ENCODE measurements at places on chromosomes 12 and 14. TPM values are rescaled to one million over a fixed set of nuclear protein-coding genes. Genes with fewer than 3 reads are reported as not detected.

- no peak overlapping the region for H3K4me3 ChIP-seq
- H3K4me1 ChIP-seq, result no peaks in the 10 kb centered on the region
- no peaks in the 10 kb centered on the region for H3K36me3 ChIP-seq
- no peaks in the 10 kb centered on the region for H3K27me3 ChIP-seq
- no peak overlapping the region for H3K27ac ChIP-seq
- no peak for DNase-seq
Observed at GRCh38 chr14:79094951-79095350, 924.8 kb downstream of the NRXN3 start.

DNA sequence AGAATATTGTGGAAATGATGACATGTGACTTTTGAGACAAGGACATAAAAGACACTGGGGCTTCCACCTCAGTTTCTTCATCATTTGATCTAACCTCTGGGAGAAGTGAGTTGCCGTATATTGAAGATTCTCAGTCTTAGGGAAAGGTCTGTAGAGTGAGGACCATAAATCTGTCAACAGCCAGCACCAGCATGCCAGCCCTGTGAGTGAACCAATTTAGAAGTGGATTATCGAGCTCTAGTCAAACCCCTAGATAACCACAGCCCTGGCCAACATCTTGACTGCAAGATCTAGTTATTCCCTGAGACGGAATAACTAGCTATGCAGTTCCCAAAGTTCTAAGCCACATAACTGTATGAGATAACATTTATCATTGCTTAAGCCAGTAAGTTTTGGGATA, 108.8 kb upstream of the PTPRR start:
- no peak overlapping the region for H3K4me3 ChIP-seq
- H3K36me3 ChIP-seq, result no peaks in the 10 kb centered on the region
- H3K27me3 ChIP-seq, result no peaks in the 10 kb centered on the region
- no peak for DNase-seq

- no peak overlapping the region for H3K27ac ChIP-seq
- no peak overlapping the region for H3K4me3 ChIP-seq
- peaks cover 4% of the 10 kb centered on the region for H3K4me1 ChIP-seq
Observed at GRCh38 chr14:30450631-30451545, 108.1 kb upstream of the G2E3 start.

- H3K27ac ChIP-seq, result no peak overlapping the region
- no peaks in the 10 kb centered on the region for H3K36me3 ChIP-seq
- H3K4me1 ChIP-seq, result peaks cover 3% of the 10 kb centered on the region
- H3K4me3 ChIP-seq, result no peak overlapping the region
- H3K27me3 ChIP-seq, result no peaks in the 10 kb centered on the region
Observed at GRCh38 chr14:100031506-100032281, 33.5 kb upstream of the EVL start.

DDX24 gene
- 263 TPM for polyA plus RNA-seq

GRCh38 chr14:88941414-88941813, 117.0 kb downstream of the TTC8 start:
- no peaks in the 10 kb centered on the region for H3K36me3 ChIP-seq
- no peak overlapping the region for H3K4me3 ChIP-seq
- H3K27ac ChIP-seq, result no peak overlapping the region
- no peaks in the 10 kb centered on the region for H3K27me3 ChIP-seq
- DNase-seq, result no peak

DNA sequence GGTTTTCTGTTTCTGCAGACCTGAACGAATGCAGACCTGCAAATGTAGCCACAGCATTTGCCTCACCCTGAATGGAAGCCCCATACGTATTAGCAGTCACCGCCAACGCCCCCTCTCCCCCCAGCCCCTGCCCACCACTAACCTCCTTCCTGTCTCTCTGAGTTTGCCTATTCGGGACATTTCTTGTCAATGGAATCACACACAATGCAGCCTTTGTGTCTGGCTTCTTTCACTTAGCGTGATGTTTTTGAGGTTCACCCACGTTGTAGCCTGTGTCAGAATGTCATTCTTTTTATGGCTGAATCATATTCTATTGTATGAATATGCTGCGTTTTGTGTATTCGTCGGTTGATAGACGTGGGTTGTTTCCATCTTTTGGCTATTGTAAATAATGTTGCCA, 178.6 kb downstream of the AACS start:
- no peak overlapping the region for H3K27ac ChIP-seq
- no peak overlapping the region for H3K4me3 ChIP-seq
- DNase-seq, result no peak
- H3K27me3 ChIP-seq, result no peaks in the 10 kb centered on the region

CCNK gene
- polyA plus RNA-seq, result 40.6 TPM

DNA sequence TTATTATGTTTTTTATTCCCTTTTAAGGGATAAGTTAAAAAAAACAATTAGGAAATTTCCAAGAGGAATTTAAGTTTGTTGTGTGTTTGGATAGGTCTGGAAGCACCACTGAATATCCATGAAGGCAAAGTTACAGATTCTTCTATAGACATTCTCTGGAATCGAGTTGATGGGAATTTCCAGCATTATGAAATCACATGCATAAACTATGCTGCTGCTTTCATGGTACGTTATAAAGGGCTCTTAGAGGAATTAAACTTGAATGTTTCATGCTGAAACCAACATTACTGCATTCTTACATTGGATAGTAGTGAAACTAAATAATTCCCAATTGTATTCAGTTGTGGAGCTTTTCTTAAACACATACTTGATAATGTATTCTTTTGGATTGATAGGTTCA, 21.5 kb upstream of the PTPRQ start:
- H3K4me3 ChIP-seq, result no peak overlapping the region
- H3K4me1 ChIP-seq, result no peaks in the 10 kb centered on the region
- no peaks in the 10 kb centered on the region for H3K27me3 ChIP-seq
- no peaks in the 10 kb centered on the region for H3K36me3 ChIP-seq
- H3K27ac ChIP-seq, result no peak overlapping the region
